ENCODE measurements at places on chromosomes 6 and 20.

- no peak for DNase-seq
Observed at GRCh38 chr6:109299776-109300564, 82.3 kb downstream of the CD164 start.

- no peak for DNase-seq
Observed at GRCh38 chr6:144179828-144180227, 29.5 kb downstream of the STX11 start.

- no peak for DNase-seq
Observed at GRCh38 chr20:19940988-19941460, 76.1 kb upstream of the NAA20 start.

- no peak for DNase-seq
Observed at GRCh38 chr20:328975-329695, 3.8 kb downstream of the SOX12 start.

DNA sequence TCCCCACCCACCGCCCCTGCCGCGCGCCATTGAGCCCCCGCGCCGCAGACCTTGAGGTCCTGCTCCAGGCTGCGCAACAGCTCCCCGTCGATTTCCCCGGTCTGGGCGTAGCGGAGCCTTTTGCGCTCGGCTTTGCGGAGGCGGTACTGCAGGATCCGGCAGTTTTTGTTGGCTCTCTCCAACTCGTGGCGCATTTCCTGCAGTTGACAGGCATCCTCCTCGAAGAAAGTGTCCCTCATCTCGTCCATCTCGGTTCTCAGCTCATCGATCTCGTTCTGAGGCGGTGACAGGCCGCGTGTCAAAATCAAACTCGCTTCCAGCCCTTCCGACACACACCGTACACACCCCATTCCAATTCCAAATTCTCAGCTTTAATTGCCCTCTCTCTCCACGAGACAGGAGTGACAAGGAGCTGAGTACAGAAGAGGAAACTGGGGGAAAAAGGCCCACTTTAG is 4.3 kb downstream of the MTCL3 start:
- peak; percentile 79 for DNase-seq

GRCh38 chr6:36958775-36959554 is 4.4 kb downstream of the PI16 start:
- DNase-seq = no peak

DNA sequence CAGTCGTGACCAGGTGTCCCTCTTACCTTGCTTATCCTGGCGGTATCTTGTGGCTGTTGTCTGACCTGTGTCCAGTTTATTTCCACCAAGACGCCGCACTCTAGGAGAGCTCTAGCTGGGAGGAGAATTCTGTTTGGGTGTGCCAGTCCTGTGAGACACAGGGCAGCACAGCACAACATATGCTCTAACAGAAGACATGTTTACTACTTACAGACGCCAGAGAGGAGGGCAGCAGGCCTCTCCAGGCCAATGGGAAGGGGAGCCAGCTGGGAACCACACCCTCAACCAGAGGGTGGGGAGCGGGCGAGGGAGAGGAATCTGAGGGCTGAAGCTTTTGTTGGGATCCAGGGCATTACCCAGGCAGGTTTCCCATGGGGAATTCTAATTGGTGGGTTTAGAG is 25.2 kb upstream of the FERMT1 start:
- no peak for DNase-seq

- DNase-seq = no peak
Observed at GRCh38 chr6:47400581-47400980, 77.0 kb upstream of the CD2AP start.
